ENCODE measurements at places on chromosomes 5 and 9. TPM values are rescaled to one million over a fixed set of nuclear protein-coding genes. Genes with fewer than 3 reads are reported as not detected.

Gene AK8
- not detected for total RNA-seq

Gene IL3
- total RNA-seq: not detected

Gene TSSK1B
- total RNA-seq: 1.4 TPM

Gene FOXD4
- 0.27 TPM for total RNA-seq

Gene RBM27
- 6.6 TPM for total RNA-seq

Gene TEX48
- total RNA-seq: not detected

Gene FBP2
- total RNA-seq: not detected

Gene LEAP2
- 0.18 TPM for total RNA-seq

Gene KCNMB1
- total RNA-seq: not detected

Gene SLC23A1
- total RNA-seq: not detected

Gene NELFB
- total RNA-seq: 43.7 TPM

Gene NACC2
- 27.1 TPM for total RNA-seq

Gene SPINK6
- total RNA-seq: not detected

Gene NR5A1
- not detected for total RNA-seq

Gene DNM1
- 28.0 TPM for total RNA-seq

Gene SPATA31C1
- total RNA-seq: not detected

Gene OR1J2
- total RNA-seq: not detected

Gene STARD4
- 88.1 TPM for total RNA-seq

Gene GAPT
- not detected for total RNA-seq

Gene NCS1
- 10.7 TPM for total RNA-seq

Gene CACFD1
- 18.0 TPM for total RNA-seq

Gene GABRA1
- total RNA-seq: not detected

Gene IL5
- not detected for total RNA-seq

Gene PCDHA7
- total RNA-seq: 0.18 TPM

Gene ANKRD34B
- not detected for total RNA-seq

Gene HSPA4
- 169 TPM for total RNA-seq

Gene BARHL1
- total RNA-seq: not detected

Gene CYFIP2
- 3.7 TPM for total RNA-seq

Gene BTNL3
- not detected for total RNA-seq

Gene ARID3C
- total RNA-seq: 0.74 TPM

Measured in fibroblast of the aortic adventitia (primary cell).